ENCODE measurements at places on chromosomes 7 and 10.

GRCh38 chr7:91424371-91424770 lies 160.1 kb downstream of the FZD1 start:
- no peak for DNase-seq

- no peak for DNase-seq
These were observed 92.4 kb downstream of the PTPRN2 start for GRCh38 chr7:158495216-158495615.

DNA sequence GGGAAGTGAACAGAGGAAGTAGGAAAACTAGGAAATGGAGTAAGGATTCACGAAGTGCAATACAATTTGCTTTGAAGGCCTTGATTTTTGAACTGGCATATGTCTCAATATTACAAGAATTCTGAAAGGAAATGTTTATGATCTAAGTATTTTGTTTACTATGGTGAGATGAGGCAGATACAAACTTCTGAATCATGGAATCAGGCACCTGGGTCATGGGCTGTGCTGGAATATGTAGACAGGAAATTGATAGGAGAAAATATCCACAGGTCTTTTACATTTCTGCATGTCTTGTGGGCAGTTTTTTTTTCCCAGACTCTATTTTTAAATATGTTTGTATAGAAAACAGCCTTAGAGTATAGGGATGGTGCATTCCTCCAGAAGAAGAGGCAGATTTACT lies 117.1 kb downstream of the PPP1R3A start:
- DNase-seq: no peak

DNA sequence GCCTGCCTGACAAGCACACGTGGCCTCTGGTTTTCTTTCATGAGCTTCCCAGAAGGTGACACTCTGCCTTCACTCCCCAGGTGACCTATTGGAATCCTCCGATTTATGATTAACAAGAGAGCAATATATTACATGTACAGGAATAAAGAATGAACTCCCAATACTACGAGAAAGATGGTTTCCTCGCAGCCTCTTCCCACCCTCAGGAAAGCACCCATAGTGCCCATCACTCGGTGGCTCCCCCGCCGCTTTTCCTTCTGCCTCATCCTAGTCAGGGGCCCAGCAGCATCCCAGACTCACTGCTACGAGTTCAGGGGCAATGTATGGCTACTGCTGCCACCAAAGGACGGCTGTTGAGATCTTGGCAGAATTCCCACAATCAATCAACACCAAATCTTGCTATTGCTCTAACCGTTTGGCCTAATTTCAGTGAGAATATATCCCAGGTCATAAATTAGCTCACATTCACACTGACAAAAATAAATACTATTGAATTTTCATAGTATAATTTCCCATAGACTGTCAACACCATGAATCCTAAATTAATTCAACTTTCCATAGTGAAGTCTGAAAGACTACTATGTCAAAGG lies 196.3 kb downstream of the TNS3 start:
- no peak for DNase-seq

GRCh38 chr7:2631946-2632732 lies at the start of gene TTYH3:
Gene TTYH3, plus strand, starts transcription at chr7:2631986. Its CDS starts 170 bp downstream, at chr7:2632156.
- DNase-seq: no peak

- DNase-seq: no peak
These were observed 93.9 kb downstream of the PPP1R9A start for GRCh38 chr7:95001258-95001657.

GRCh38 chr10:19961076-19962053 lies 145.1 kb downstream of the PLXDC2 start:
- DNase-seq: no peak

- no peak for DNase-seq
These were observed 11.5 kb downstream of the C10orf71 start for GRCh38 chr10:49310460-49310859.

GRCh38 chr7:151897951-151898686 lies 21.2 kb upstream of the PRKAG2 start:
- no peak for DNase-seq

Measured in occipital lobe (tissue), 3 donors.